ENCODE measurements at places on chromosomes 6 and 20.

GRCh38 chr6:16764188-16764950 lies 3.1 kb upstream of the ATXN1 start:
- no peak for DNase-seq

DNA sequence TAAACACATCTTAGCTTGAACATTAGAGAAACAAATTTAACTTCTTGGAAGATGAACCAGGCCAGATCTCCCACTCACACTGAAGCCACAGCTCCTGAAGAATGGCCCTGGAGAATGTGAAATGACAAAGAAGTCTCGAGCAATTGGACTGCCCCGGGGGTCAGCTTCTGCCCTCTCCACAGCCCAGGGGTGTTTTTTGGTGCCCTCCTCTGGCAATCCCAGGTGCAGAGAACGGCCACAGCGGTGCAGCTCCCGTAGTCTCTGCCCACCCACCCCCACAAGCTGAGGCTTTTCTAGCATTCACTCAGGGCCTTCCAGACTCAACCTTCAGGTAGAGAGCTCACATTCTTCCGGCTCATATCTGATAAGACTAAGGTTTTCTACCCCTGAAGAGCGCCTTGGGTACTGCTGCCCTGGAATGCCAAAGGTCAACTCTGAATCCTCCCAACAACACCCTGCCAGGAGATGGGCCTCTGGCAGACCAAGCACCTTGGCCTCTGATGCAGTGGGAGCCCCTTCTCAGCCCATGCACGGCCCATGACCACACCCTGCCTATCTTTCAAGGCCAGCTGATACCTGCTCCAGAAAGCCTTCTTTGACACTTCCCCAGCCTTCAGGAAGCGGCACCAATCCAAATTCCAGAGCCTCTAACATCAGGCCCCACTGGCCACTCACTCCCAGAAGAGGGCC lies 208.3 kb downstream of the SYNDIG1 start:
- no peak for DNase-seq

DNA sequence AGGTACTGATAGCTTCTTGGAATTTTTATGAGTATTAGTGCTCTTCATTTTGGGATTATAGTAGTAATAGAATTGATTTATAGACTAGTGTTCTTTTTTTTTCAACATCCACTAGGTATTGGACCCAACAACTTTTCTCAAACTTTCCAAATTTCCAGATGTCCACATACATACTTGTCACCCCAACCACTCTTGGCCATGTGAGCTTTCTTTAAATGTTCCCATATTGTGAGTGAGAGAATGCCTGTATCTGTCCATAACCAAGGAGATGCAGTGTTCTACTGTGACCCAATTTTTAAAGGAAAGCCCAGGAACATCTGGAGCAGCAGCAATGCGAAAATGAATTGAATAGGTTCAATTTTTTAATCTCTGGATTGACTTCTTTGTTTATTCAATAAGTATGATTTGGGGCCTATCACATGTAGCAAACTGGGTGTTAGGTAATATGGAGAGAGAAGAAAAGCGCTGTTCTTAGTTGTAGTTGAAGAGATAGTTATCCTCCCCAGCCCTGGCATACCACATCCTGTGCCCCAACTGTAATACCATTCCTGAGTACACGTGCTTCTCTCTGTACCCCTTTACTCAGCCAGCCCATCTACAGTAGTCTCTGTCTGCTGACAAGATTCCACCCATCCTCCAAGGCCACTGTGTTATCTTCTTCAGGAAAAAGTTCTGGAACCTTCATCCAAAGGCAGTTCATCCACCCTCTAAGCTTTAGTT lies 116.8 kb upstream of the SUPT3H start:
- no peak for DNase-seq

GRCh38 chr20:25987073-25987927 lies 290.6 kb upstream of the ZNF337 start:
- peak; percentile 35 for DNase-seq

GRCh38 chr6:46013639-46014038 lies 2.0 kb downstream of the CLIC5 start:
- no peak for DNase-seq

DNA sequence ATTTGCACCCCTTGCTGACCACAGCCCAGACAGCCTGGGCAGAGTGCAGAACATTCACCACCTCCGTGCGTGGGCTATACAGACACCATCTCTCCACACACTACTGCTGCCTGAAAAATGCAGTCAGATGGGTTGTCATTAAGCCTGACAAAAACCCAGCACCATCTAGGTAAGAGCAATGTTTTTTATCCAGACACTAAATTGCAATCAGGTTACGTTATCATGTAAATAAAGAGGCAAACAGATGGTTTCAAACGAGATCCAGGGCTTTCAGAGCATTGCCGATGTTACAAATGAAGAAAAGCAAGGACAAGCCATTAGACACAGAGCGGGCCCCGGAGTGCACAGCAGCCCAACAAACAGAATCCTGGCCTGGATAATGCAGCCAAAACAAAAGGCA lies 269.6 kb downstream of the PKHD1 start:
- no peak for DNase-seq

DNA sequence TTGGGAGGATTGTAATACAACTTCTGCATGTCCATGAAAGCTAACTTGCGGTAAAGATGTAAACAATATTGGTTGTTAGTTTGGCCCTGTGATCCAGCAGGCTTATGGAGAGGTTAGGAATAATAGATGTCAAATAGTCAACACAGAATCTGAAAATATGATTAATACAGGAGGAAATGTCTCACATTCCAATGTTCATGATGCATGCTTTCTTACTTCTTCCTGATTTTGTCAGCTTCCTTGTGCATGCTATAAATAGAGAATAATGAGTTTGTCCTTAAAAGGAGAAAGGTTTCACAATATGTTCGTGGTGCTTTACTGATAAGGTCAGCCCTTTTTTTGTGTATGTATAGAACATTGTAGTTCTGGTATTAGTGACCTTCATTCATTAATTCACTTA lies 136.7 kb downstream of the MMUT start:
- no peak for DNase-seq

DNA sequence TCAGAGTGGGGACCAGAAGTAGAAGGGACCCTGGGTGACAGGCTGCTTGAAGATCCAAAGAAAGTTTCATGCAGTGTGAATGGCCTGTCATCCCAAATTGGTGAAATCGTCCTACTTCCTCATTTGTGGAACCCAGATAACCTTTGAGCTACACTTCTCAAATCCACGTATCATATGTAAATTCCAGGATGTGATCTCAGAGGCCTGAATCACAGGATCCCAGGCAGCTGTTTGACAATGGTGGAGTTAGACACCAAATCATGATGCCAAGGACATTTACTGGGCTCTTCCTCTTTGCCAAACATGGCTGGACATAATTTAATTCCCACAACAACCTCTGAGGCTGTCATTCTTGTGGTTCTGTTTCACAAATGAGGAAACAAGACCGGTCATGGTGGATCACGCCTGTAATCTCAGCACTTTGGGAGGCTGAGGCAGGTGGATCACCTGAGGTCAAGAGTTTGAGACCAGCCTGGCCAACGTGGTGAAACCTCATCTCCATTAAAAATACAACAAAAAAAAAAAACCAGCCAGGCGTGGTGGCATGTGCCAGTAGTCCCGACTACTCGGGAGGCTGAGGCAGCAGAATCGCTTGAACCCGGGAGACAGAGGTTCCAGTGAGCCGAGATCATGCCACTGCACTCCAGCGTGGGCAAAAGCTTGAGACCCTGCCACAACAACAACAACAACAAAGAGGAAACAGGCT lies 39.9 kb upstream of the TTPAL start:
- no peak for DNase-seq

GRCh38 chr6:42758756-42759430 lies 13.0 kb upstream of the TBCC start:
- no peak for DNase-seq

GRCh38 chr6:52909131-52909530 lies 367 bp downstream of the GSTA3 start:
- no peak for DNase-seq

DNA sequence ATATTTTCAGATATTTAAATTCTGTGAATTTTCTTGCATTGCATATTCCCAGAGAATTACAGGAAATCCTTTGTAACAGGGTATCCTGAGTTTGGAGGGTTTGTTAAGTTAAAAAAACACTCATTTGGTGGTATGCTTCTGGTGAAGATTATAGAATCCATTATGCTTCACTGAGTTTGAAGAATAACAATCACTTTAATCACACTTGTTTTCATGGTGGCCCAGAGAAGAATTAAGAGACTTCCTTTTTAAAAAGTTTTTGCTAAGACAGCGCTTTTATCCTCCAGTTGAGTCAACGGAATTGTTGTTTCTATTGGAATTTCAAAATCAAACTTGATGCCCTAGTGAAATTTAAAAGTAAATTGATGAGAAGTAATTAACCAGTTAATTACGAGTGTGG lies 17.4 kb downstream of the PLEKHG1 start:
- DNase-seq, result no peak

- DNase-seq, result no peak
Measured at GRCh38 chr6:108597572-108598304, 37.0 kb downstream of the FOXO3 start.

- DNase-seq, result no peak
Measured at GRCh38 chr6:88662163-88662580, 301.2 kb downstream of the RNGTT start.

DNA sequence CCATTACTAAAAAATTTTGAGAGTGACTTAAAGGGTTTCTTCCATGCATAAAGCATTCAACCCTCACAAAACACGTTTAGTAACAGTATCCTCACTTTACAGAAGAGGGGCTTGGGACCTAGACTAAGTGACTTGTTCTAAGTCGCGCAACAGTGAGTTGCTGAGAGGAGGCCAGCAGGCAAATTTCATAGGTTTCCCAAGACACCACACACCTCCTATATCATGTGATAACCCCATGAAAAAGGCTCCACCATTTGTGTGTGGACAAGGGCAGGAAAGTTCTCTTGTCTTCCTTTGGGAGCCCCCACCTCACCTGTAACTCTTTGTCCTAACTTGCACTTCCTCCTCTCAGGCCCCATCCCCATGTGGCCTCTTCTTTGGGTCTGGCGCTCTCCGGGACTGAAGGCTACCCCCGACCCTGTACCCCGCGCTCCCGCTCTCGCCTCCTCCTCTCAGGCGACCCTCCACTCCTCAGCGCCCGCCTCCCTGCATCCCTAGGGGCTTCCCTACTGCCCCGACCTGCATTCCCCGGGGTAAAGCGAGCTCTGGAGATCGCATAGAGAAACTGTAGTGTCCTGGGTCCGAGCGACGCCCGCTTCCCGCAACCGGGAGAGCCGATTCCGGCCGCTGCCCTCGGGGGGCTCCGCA lies 392 bp downstream of the PSMB8 start:
- DNase-seq, result no peak

- DNase-seq, result no peak
Measured at GRCh38 chr6:49300911-49301310, 162.1 kb downstream of the MMUT start.

DNA sequence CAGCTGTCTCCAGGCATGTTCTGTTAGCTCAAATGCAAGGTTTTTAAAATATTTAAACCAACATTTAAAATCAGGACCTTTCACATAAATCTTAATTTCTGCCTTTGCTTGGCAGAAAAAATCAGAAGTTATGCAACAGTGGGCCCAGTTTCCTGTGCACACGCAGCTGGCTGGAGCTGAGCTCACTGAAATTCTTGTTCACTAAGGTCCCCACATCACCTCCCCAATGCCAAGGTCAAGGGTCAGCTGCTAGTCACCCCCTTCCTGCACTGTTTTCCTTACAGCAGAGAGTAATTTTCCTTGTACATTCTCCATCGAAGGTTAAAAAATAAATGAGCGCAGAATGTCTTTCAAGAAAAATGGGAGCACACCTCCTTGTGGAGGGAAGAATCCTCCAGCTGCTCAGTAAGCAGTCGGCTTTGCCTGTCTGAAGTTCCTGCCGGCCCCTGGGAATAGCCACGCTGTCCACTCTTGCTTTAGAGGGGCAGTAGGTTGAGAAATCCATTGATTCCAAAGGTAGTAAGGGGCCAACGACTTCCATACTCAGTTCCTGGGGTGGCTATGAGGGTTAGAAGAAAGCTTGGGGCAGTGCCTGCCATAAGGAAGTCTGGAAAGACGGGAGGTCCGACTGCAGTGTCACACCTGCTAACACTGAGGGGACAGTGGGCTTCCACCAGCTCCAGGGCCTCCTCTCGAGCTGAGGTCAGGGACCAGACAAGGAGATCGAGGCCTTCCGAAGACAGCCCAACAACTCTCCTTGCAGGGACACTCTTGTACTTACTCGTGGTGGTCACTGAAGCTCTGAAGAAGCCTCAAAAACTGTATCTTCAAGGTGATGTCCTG lies 56.8 kb downstream of the MYH7B start:
- DNase-seq, result no peak

DNA sequence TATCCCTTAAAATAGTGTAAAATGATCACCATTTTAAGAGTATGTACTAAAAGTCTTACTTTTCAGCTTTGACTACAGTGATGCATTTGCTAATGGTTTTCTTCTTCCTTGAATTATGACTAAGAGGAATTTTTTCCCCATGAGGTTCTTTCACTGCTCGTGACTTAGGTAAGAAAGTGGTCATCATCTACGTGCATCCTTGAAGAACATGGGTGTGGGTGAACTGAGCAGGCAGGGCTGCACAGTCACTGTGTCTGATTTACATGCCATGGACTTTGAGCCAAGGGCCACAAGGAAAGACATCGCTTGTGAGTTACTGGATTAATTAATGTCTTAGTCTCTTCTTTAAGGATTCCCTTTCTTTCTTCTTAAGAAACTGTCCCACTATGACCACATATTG lies 33.3 kb downstream of the NQO2 start:
- no peak for DNase-seq

DNA sequence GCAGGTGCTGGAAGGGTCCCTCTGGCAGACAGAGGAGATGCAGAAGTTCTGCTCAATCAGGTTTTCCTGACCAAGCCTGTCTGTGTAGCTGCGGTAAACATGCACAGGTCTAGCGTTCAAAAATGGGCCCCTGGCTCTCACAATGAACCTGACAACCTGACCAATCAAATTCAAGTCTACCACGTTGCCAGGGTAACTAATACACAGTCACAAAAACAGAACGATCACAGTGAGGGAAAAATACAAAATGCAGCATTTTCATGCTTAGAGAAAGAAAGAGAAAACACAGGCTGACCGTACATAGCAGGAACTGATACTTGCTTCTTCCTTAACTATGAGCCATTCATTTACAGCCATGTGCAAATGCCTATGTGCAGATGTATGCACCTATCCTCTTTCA lies 353.1 kb upstream of the TSHZ2 start:
- no peak for DNase-seq

DNA sequence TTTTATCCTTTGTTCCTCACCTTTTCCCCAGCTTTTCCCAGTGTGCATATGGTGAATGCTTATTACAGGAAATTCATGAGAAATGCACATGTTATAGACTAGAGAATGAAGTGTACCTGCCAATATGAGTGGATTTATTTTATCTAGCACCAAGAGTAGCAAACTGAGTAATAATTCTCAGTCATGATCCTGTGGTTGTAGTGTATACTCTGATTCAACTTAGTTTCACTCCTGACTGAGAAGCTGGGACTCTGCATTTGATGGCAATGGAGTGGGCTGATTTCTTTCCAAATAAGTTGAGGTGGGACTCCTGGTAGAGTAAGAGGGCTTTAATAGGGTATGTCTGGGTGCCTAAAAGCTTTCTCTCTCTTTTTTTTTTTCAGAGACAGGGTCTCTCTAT lies 4.0 kb downstream of the ABT1 start:
- DNase-seq, result no peak

GRCh38 chr6:163962627-163963117 lies 548.2 kb downstream of the QKI start:
- DNase-seq, result no peak

Measured in stimulated activated CD4-positive, alpha-beta T cell treated with anti-CD3 and anti-CD28 coated beads, Interleukin-1b, Interleukin-23, amount 100 ng/mL, for 1 hour (primary cell).